ENCODE measurements at places on chromosomes 1 and 21.
A peak's percentile ranks its signal among the peaks of the same experiment; 100 is the strongest.

DNA sequence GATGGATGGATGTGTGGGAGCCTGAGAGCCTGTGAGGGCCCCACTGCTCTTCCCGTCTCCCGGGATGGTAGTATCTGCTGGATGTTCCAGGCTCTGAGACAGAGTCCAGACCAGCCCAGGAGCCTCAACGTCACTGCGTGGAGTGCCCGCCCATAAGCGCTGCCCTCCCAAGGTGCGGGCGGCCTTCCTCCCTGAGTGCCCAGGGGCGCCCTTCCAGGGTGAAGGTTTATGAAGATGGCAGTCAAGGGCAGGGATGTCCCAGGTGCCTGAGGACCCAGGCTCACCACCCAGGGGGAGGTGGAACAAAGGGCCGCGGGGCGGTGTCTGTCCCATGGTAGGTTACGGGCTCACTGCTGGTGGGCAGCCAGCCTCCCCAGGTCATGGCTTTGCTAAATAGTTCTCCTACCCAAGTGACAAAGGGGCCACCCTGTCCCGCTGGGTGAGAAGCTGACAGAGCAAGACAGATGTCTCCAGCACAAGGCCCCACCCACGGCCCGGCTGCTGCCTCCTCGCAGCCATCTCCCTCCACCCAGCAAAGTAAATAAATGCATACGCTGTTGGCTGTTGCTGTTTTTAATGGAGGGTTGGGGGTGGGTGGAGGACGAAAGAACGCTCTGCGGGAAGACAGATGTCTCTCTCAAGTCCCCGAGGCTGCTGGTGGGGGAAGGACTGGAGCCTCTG is 9.0 kb upstream of the GPR153 start:
- no peak for DNase-seq

GRCh38 chr1:215146240-215146975 is 63.9 kb downstream of the KCNK2 start:
- no peak for DNase-seq

GRCh38 chr1:39214998-39215873 is 10.7 kb downstream of the MACF1 start:
- peak; percentile 51 for DNase-seq

DNA sequence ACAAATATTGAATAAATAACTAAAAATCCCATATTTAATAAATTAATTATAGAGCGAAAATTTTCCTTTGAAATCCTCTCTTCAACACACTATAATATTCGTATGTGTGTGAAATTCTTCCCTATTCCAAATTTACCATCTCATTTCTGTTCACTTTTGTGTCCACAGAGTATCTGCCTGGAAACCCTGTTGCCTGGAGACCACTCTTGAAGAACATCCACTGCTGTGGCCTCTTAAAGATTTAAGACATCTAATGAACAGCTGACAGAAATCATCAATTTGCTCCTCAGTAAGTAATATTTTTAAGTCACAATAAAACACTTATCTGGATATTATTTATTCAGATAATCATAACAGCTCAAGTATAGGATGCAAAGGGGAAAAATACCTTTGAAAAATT is 69.7 kb downstream of the CYYR1 start:
- no peak for DNase-seq

GRCh38 chr1:35030756-35031446 is 844 bp downstream of the ZMYM6 start:
- DNase-seq = peak; percentile 55

- peak; percentile 83 for DNase-seq
Observed at GRCh38 chr1:55215194-55216021, at the start of gene USP24. USP24 (minus strand) TSS chr1:55215364; CDS start chr1:55215113, 251 bp downstream.

All from stimulated activated naive CD8-positive, alpha-beta T cell treated with anti-CD3 and anti-CD28 coated beads, Interleukin-15, Interleukin-2, amounts not matched to agents 100 U/mL and 50 U/mL, for 24 hours (primary cell).